ENCODE measurements at places on chromosomes 16 and 17.

GRCh38 chr16:66026211-66026610 lies 340.3 kb upstream of the CDH5 start:
- DNase-seq, result no peak

DNA sequence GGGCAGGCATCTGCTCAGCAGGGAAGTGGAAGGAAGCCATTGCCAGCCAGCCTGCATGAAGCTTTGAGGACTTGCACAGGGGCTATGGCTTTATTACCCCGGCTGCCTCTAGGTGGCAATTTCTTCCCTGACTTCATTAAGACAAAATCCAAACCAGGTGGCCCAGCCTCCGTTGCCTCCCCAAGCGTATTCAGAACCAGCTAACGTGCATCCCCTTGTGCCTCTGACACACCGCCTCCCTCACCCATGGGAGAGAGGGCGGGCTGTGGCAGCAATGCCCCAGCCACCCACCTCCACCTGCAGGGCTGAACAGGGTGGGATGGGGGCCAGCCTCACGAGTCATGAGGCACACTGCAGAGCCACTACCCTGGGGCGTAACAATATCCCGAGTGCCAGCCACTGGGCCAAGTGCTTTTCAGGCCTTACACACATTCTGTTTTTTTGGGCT lies 6.8 kb downstream of the KIFC3 start:
- DNase-seq, result no peak

GRCh38 chr16:27311897-27312303 lies 1.9 kb upstream of the IL4R start:
- DNase-seq, result no peak

DNA sequence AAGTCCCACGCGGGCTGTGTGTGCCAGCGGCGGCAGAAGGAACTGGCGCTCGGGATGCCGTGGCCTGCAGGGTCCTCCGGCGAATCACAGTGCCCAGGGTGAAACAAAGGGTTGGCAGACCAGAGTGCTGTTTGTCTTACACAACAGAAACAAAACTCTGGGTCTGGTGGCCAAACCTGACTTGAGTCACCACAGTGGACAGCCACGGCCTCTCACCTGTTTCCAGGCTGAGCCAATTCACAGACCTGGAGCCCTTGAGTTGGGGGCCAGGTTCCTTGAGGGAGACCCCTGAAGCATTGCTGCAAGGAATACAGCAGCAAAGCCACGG lies 2.1 kb upstream of the CHMP6 start:
- no peak for DNase-seq

- DNase-seq, result no peak
Observed at GRCh38 chr17:73855720-73856333, 211.6 kb upstream of the SDK2 start.

DNA sequence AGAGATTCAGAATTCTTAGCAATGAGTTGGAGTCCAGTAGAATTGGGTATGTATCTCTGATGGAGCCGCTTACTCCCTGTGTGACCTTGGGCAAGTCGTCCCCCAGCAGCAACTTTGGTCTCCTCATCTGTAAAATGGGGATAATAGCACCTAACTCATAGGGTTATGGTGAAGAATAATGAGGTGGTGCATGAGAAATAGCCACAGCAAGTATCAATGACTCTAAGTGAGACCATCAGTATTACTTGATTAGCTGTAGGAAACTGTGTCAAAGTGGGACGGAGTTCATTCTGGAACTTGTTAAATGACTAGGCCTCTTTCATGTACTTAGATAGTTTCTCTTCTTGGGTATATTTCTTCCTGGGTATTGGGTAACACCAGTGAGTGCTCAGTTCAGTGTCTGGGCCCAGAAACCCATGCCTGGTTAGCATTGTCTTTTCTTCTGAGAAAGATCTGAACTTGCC lies 6.4 kb downstream of the PRKCB start:
- no peak for DNase-seq

DNA sequence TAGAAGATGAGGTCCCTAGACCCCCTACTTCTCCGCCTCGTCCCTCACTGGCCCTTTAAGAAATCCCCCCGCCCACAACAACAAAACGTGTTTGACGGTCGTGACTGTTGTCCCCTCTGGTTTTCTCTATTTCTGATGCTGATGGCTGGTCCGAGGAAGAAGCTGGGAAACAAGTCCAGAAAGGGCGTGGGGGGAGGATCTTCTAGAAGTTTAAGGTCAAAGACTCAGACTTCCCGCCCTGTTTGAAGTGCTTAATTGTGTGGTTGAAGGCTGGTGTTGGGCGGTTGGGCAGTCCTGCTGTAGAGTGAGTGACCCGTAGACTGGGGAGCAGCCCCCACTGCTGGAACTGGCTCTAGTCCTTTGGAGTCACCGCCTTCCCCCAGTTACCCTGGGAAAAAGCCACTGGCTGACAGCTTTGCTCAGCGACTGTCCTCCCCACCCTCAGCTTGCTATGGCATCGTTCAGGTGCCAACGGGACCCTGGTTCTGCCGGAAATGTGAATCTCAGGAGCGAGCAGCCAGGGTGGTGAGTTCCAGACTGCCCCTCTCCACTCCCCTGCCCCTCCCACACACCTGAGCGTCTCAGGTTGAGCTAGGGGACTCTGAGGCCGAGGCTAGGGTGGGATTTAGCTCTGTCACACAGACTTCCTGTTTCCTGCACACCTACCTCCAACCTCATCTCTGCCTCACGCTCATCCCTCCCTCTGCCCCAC lies 1.6 kb downstream of the MLLT6 start:
- DNase-seq, result no peak

DNA sequence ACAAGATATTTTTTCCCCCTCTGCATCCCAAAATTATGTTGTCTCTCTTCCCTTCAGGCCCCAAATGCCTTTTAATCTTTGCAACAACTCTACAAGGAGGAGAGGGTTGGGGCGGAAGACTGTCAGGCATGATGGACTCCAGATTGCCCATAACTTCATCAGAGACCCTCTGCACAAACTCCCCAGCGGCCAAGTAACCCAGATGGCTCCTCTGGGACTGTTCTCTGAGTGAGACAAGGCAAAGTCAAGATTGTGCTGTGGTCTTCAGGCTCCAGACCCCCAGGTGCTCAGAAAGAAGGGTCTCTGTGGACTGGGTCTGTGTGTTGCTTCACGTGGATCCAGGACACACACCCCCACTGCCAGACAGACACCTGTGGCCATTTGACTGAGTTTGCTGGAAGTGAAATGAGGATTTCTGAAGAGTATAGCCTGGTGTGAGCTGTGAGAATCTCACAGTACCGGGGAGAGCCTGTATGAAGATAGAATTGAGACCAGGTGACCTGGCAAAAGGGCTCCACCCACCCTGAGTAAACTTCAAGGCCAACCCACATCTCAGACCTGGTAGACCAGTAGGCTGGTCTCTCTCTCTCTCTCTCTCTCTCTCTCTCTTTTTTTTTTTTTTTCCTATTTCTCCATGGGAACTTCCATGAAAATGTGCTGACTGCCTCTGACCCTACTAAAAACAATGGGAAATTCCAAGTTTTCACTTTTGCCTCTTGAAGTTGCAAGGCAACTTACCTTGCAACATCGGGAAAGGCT lies 354.1 kb downstream of the SOX9 start:
- DNase-seq, result no peak

DNA sequence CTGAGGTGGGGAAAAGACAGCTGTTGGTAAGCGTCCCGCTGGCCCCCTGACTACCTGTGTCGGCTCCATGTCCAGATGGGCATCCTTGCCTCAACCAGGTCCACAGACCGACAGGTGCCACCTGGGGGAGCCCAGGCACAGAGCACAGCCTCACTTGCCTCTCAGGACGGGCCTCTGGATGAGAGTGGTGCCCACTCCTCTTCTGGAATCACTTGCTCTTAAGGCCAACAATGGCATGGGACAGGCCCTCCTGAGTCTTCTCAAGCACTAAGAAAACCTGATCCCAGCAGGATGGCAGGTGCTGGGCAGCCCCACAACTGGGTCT lies 17.2 kb downstream of the SLC16A3 start:
- no peak for DNase-seq

GRCh38 chr17:50210240-50211225 lies 9.1 kb upstream of the COL1A1 start:
- DNase-seq, result no peak

Data from T-helper 17 cell (primary cell).